ENCODE measurements at places on chromosomes 2 and 18.

DNA sequence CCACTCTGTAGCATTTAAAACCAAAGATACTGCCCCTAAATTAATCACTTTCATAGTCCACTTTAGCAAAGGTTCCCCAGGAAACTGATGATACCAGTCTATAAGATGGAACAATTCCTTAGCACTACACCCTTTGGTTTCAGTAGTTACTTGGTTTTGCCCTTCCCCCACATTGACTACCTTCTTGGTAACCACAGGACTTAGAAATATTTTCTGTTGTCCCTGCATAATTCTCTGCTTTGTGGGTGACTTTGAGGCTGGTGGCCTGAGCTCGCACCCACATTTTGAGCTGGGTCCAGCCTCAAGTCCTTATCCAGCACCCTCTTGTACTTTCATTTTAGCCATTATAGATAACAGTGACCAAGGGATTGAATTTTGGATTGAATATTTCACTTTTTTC is 23.1 kb downstream of the ELP2 start:
- DNase-seq = no peak

- no peak for DNase-seq
These were observed 226.7 kb upstream of the MC4R start for GRCh38 chr18:60599267-60599666.

GRCh38 chr2:151638191-151638933 is 95.9 kb downstream of the NEB start:
- DNase-seq = no peak

- no peak for DNase-seq
These were observed 83.3 kb downstream of the SMIM21 start for GRCh38 chr18:75344161-75344560.

- no peak for DNase-seq
These were observed 390.4 kb downstream of the CMPK2 start for GRCh38 chr2:6475155-6475940.

GRCh38 chr2:40512256-40512655 is 60.4 kb upstream of the SLC8A1 start:
- DNase-seq = no peak

- DNase-seq = no peak
These were observed 17.4 kb upstream of the YES1 start for GRCh38 chr18:829432-829831.

GRCh38 chr2:27123302-27124150 is at the start of gene ABHD1:
ABHD1 (plus strand) TSS chr2:27123815; CDS start chr2:27123949, 134 bp downstream.
- peak; percentile 64 for DNase-seq

- DNase-seq = no peak
These were observed 6.5 kb upstream of the NAPG start for GRCh38 chr18:10519366-10519765.

GRCh38 chr2:159399716-159400415 is 113.4 kb upstream of the WDSUB1 start:
- DNase-seq = no peak

DNA sequence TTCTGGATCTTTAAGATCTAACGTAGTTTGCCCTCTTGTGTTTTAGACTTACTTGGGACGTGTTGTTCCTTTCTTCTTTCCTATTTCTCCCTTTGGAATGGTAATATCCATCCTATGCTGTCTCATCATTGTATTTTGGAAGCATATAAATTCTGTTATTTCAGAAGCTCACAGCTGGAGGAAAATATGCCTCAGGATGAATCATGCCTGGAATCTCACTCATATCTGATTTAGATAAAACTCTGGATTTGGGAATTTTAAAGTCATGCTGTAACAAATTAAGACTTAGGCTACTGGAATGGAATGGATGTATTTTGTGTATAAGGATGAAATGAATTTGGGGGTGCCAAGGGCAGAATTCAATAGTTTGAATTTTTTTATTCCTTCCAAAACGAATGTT is 245.2 kb upstream of the GULP1 start:
- no peak for DNase-seq

- no peak for DNase-seq
These were observed 564.6 kb upstream of the PKDCC start for GRCh38 chr2:41483226-41483625.

DNA sequence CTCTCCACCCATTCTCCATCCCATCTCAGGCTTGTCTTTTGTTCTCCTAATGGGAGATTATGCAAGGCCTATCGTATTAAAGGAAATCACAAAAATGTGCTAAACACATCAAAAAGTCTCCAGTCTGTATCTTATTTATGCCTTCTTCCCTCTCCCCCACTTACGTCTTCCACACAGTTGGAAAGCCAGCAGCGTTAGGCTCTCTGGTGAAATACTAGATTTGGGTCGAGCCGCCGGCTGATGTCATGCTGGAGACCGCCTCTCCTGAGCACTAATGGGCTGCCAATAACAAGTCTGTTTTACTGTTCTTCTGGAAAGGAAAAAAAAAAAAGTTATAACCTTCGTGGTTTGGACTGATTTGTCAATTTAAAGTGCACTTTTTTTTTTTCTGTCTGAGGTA is 182.7 kb upstream of the SIX2 start:
- DNase-seq = peak; percentile 72

DNA sequence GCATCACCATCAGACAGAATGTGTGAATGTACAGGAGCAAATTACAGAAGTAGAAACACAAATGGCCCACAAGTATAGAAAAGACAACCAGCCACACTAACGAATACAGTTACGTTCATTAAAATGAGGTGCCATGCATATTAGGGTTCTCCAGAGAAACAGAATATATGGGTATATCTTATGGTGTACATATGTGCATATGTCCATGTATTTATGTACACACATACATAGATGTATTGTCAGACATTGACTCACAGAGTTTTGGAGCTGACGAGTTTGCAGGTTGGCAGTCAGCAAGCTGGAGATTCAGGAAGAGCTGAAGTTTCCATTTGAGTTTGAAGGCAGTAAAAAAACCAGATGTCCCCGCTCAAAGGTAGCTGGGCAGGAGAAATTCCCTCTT is 33.0 kb downstream of the COPS9 start:
- no peak for DNase-seq

DNA sequence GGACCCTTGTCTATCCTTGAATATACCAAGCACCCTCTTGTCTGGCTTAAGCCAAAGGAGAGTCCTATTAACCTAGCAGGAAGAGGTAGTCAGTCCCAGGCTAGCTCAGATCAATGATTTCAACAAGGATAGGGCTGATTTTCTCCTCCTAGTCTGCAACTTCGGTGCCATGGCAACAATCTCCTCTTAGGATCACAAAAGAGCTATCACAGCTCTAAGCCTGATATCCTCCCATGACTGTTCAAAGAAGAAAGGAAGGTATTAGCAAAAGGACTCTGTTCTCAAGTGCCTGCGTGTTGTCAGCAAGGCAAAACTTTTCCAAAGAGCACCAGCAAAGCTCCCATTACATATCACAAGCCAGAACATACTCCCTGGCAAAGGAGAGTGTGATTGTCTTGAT is 58.7 kb upstream of the DDX18 start:
- DNase-seq = no peak

DNA sequence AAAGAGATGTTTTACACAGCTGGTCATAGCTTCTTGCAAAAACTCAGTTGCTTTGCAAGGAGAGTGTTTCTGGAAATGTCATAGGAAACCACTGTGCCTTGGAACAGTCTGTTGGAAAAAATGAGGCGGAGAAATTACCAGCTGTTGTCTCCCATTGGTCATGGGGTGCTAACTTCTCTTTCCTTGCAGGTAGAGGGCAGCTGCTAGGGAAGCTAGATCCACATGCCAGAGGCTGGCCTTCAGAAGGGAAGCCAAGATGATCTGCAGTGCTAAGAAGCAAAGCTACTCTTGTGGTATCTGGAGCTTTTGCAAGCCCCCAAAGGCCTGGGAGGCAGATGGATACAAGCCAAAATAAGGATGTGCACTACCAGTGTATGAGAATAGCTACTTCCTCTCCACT is 34.8 kb upstream of the LAMA1 start:
- DNase-seq = peak; percentile 61

DNA sequence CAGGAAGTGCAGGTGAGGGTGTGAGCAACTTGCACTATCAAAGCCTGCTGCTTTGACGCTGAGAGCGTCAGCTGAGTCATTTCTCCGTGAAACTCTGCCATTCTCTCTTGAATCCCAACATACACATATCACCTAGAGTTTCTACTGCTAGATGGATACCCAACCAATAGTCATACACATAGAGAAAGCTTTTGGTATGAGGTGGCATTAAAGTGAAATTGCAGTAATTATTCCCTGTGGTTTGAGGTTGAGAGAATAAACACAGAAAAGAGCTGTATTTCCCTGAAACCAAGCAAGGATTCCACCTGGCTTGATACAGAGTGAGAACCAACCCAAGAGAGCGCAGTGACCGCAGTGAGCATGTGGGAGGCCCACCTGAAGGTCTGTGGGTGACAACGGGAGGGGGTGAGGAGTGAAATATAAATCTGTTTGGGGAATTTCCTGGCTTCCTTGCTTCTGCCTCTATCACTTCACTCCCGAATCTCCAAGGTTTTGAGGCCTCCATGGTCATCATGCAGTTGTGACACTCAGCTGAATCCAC is 28.8 kb upstream of the TMEM18 start:
- DNase-seq = no peak

GRCh38 chr2:86368161-86368824 is 30.9 kb upstream of the REEP1 start:
- no peak for DNase-seq

- no peak for DNase-seq
These were observed 60.2 kb upstream of the NT5C1B start for GRCh38 chr2:18649502-18650135.

Measured in right forelimb (tissue), 1 donor.